ENCODE measurements at places on chromosomes 7 and 10.

- no peak for DNase-seq
These were observed 261.5 kb upstream of the NPSR1 start for GRCh38 chr7:34396437-34397064.

GRCh38 chr7:81960026-81960425 is 190.2 kb upstream of the HGF start:
- no peak for DNase-seq

DNA sequence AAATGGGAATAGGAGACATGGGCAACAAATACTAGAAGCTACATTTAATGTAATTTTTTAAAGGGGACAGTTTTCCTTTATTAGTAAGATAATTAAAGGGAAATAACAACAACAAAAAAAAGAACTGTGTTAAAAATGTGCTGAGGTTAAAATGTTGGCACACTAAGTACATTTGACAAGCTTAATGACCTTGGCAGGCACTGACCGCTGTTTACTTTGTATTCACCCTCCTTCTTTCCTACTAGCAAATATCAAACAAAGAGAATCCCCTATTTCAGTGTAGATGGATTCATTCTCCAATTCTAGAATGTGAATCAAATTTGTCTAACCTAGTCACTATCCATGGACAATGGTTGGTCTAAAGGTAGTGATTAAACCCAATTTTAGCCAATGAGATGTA is 77.5 kb upstream of the TOMM7 start:
- no peak for DNase-seq

GRCh38 chr7:14418633-14419032 is 429.2 kb upstream of the ETV1 start:
- no peak for DNase-seq

- peak; percentile 90 for DNase-seq
These were observed 33.5 kb downstream of the DPY19L1 start for GRCh38 chr7:35003679-35004303.
